Muscle of back (tissue), 13 donors: ENCODE measurements at places on chromosomes 5 and 9. TPM values are rescaled to one million over a fixed set of nuclear protein-coding genes. Genes with fewer than 3 reads are reported as not detected.

- DNase-seq = no peak
Measured at GRCh38 chr5:87916320-87916719, 352.3 kb downstream of the TMEM161B start.

The GAPT gene
- 1.5 TPM for polyA plus RNA-seq

- peak; percentile 43 for DNase-seq
Measured at GRCh38 chr5:137734962-137735554, 831 bp downstream of the KLHL3 start.

- no peak for DNase-seq
Measured at GRCh38 chr5:164934561-164934960, 1429.1 kb downstream of the MAT2B start.

DNA sequence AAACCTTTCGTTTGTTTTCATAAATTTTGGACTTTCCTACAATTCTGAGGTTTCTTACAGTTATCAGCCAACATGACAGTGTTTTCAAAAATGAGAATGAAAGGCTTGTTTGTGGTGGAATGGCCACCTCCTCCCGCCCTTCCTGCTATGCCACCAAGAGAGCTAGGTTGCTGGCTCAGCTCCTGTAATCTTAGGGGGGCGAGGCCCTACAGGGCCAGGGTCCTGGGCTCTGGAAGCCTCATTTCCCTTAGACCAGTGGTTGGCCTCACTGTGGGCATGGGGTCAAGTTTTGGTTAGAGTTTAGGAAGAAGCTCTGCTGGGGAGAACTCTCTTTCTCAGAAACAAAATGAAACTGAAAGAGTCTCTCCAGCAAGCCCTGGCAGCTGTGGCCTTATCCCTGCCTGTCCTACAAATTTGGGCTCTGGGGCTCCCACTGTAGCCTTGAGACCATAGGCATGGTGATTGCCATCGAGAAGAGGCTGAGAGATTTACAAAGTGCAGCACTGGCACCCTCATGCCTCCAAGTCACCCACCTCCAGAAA, 66.2 kb downstream of the IRX1 start:
- DNase-seq = no peak

The FAXDC2 gene
- 11.4 TPM for polyA plus RNA-seq

- no peak for DNase-seq
Measured at GRCh38 chr9:136509549-136509948, 26.7 kb upstream of the SEC16A start.

GRCh38 chr5:2303431-2304100, 420.8 kb upstream of the IRX4 start:
- DNase-seq = no peak

- no peak for DNase-seq
Measured at GRCh38 chr5:97134634-97135033, 7.8 kb downstream of the LIX1 start.

The PLPP1 gene
- polyA plus RNA-seq = 51.4 TPM

DNA sequence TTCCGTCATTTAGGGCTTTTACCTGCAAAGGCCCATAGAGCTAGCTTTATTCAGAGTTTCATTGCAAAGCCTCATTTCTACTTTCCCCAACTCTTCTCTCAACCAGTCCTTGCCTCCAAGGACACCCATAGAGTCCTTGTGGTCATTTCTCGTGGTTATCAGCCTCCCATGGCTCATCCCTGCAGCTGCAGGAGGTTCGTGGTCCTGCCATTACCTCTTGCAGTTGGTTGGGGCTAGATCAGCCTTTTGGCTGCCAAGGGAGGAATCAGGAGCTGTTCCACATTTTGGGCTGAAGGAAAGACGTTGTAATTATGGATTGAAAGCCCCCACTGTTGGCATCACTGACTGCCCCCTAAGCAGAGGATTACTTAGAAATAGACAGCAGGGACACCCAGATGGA, 231.0 kb downstream of the MAN2A1 start:
- no peak for DNase-seq

DNA sequence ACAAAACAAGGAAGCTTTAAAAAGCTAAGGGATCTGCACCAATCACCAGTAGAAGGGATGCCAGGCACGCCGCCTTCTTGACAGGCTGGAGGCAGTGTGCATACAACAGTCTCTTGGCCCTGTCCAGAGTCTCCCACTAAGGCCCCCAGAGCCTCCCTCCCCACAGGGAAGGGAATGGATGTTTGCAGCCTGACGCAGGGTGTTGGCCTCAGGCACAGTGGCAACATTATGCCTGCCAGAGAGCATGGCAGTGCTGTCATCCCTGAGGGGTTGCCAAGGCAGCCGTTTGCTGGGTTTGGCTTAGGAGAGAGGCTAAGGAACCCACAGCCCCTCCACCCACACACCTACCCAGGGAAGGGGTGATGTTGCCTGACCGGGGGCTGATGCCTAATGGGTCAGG, 4.8 kb downstream of the HBEGF start:
- DNase-seq = no peak

The SARDH gene
- polyA plus RNA-seq = 7.1 TPM

DNA sequence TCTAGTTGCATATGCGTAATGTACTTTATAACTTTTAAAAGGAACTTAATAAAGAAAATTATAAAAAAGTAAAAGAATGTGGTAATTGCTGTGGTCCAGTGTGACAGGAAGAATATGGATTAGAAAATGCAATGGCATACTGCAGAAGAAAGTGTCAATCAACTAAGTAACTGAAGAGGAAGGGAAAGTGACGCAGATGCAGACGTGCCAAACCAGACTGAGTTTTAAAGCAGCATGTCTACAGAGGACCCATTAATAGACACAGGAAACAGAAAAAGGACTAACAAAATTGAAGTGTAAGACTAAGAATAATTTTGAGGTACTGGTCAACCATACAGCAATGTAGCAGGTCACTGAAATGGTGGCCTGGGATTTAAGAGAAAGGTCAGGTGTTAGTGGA, 73.3 kb downstream of the DPYSL3 start:
- no peak for DNase-seq

- DNase-seq = no peak
Measured at GRCh38 chr5:5308319-5308718, 114.2 kb upstream of the ICE1 start.

The ZNF367 gene
- 7.9 TPM for polyA plus RNA-seq

DNA sequence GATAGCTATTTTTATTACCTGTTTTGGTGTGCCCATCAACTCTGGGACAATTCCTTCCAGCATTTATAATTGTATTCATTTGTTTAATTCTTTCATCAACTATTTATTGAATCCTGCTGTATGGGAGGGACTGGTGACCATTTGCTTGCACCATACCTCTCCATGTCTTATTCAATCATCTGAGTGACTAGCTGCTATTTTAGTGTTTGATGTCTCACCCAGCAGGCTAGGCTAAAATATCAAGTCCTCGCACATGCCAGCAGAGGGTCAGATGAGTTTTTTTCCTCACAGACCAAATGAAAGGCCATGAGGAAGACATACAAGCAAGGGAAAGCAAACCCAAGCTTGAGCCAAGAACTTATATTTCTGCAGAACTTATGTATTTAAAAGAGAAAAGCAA, 63.9 kb downstream of the CETN3 start:
- DNase-seq = no peak

DNA sequence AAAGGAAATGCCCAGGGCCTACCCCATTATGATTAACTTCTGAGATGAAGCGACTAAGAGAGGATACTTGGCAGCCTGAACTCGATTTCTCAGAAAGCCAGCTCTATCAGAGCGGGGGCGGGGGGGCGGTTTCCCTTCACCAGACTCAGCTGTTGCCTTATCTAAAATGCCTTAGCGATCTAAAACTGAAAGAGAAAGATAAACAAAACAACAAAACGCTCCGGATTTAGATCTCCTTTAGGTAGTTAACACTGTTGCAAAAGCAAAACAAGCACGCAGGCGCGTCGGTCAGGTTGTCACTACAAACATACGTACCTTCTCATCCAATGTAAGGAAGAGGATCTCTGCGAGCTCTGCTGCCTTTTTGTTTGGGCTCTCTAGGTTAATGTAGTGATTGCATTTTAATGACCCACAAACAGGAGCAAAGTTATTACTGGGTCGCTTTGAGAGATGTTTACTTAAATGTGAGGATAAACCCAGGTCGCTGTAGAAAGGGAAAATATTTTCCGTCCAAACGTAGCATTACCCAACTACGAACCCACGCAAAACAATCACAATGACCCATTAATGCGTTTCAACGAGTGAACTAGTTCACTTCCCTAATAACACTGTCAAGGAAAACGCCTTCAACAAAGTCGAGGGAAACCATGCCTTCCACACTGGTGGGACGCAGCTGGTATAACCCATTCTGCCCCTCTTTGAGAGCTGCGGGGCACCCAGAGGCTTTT, 982 bp downstream of the EPB41L4A start:
- peak; percentile 7 for DNase-seq

The ZSWIM6 gene
- polyA plus RNA-seq = 6.7 TPM

DNA sequence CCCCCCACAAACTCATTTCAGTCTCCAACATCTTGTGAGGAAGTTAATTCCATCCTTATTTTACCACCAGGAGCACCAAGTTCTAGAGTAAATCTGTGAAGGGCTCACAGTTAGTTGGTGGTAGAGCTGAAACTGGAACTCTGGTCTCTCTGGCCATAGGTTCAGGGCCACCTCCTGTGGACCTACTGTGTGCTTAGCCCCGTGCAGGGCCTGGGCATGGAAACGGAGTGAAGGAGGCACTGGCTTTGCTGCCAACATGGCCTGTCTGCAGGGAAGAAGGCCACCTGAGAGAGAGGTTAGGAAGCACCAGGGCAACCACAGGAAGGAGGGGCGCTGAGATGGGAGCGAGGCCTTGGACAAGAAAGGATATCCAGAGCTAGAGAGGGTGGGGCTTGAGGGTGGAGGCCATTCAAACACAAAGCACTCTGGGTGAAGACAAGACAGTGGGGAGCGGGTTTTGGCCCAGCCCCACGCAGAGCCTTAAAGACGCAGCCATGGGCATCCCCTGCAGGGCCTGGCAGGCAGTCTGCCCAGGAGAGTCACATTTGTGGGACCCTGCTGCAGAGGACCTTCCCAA, 16.0 kb upstream of the DAB2IP start:
- DNase-seq = no peak

GRCh38 chr9:133769511-133770075, 31.4 kb upstream of the SARDH start:
- DNase-seq = no peak

DNA sequence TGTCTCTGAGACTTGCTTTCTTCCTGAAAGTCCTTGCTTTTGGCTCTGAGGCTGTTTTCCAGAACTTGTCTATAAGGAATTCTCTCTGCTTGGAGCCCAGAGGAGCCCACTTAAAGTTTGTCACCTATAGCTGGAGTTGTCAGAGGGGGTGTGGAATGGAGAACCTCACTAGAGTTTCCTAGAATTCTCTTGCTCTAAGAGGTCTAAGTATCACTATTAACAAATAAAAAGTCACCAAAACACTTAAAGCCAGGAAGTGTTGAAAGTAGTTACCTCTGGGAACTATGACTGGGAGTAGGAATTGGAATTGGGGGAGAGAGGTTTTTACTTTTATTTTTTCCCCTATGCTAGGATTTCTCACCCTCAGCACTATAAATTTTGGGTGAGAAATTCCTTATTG, 15.0 kb downstream of the SIT1 start:
- DNase-seq = no peak

DNA sequence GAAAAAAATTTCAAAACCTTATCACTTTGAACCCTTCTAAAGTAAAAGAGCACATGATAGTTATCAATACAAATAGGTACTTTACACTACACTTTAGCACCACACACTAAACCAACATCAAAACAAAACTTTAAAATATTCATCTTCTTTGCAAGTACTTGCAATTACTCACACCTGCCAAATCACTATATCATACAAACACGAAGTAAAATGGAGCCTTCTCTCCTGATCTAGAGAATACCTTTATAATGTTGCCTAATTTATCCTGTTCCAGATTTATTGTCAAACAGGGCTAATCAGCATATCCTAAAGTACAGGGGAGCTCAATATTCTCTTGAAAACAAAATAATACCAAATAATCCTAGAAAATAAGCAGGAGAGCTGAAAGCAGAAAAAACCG, 3.0 kb downstream of the RNF145 start:
- no peak for DNase-seq

GRCh38 chr9:8860086-8860485, 1060.5 kb upstream of the DMAC1 start:
- DNase-seq = no peak

- DNase-seq = no peak
Measured at GRCh38 chr9:1922026-1922425, 93.1 kb upstream of the SMARCA2 start.

The PCDHGA7 gene
- polyA plus RNA-seq = 1.5 TPM

The GGTA1 gene
- 12.8 TPM for polyA plus RNA-seq

The FBXO4 gene
- polyA plus RNA-seq = 11.8 TPM

- DNase-seq = peak; percentile 57
Measured at GRCh38 chr5:116137544-116138378, 52.9 kb downstream of the COMMD10 start.

- DNase-seq = peak; percentile 42
Measured at GRCh38 chr5:129691220-129691619, 56.7 kb upstream of the MINAR2 start.

The DCAF12 gene
- 34.9 TPM for polyA plus RNA-seq

The ECM2 gene
- 24.1 TPM for polyA plus RNA-seq

- DNase-seq = no peak
Measured at GRCh38 chr9:127857278-127857677, 2.8 kb upstream of the ENG start.

- DNase-seq = no peak
Measured at GRCh38 chr5:88872971-88873370, 10.0 kb downstream of the MEF2C start.

- DNase-seq = peak; percentile 92
Measured at GRCh38 chr5:54217826-54218503, 92.4 kb downstream of the ARL15 start.

DNA sequence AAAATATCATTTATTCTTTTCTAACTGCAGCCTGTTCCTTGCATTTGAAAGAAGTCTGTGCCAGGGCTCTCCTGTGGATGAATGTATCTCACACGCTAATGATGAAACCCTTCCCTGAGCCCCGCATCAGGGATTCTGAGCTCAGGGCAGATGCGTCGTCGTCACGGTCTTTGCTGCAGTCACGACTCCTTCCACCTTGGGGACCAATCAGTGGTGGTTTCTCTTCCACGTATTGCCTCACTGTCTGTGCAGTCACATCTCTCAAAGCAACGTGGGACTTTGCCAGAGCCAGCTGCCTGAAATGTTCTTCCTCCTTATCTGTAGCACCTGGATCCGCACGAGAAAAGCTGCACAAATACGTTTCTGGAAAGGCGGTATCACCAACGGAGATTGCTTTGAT, 13.9 kb upstream of the UBE2QL1 start:
- DNase-seq = no peak

The CTXN3 gene
- 1.2 TPM for polyA plus RNA-seq

- no peak for DNase-seq
Measured at GRCh38 chr5:28707706-28708105, 1669.3 kb upstream of the CDH9 start.

The PPP2R2B gene
- 0.83 TPM for polyA plus RNA-seq

DNA sequence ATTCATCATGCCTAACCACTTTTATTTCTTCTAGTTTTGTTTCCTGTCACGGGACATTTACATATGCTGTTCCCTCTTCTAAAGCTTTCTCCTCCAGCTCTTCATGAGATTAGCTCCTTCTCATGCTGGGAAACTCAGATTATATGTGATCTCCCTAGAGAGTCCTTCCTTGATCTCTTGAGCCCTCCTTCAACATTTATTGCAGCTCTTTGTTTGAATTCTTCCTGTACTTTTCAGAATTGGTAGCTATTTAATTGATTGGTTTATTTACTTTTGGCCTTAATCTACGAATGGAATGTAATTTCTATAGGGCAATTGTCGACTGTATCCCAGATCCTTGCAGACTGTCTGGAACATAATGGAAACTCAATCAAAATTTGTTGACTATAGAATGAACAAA, 9.7 kb upstream of the TRPM3 start:
- no peak for DNase-seq
